ENCODE measurements at places on chromosomes 11 and 22.

DNA sequence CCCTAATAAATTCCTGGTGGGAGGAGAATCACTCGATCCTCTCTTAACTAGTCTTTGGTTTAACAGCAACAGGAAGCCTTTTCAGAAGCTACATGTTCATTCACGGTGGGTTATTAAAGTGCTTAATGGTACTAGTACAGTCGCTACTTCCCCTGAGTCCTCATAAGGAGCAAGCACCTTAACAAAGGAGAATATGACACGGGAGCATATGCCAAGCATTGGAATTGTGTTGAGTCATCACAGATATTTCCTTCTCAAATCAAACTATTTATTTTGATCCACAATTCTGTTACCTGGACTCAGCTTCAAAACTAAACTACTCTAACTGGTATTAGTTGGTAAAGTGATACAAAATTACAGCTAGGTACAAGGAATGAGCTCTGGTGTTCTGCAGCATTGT lies 177.5 kb upstream of the CTSC start:
- DNase-seq = no peak

DNA sequence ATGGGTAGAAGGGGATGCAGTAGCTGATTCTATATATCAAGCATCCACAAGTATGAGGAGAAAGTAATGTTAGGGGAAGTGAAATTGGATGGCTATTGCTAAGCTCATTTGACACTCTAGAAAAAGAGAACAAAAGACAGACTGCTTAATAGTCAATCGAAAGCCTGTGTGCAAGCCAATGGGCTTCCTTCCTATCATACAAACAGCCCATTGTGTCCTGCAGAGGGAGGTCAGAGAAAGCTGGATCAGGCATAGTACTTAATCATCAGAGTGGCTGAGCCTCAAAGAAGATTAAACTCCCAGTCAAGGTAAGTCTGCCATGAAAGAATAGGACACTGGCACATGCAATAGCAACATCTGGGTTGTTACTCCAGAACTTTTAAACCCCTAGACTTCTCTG lies 50.9 kb upstream of the PGR start:
- no peak for DNase-seq

GRCh38 chr11:67090717-67091116 lies 28.3 kb upstream of the KDM2A start:
- no peak for DNase-seq

DNA sequence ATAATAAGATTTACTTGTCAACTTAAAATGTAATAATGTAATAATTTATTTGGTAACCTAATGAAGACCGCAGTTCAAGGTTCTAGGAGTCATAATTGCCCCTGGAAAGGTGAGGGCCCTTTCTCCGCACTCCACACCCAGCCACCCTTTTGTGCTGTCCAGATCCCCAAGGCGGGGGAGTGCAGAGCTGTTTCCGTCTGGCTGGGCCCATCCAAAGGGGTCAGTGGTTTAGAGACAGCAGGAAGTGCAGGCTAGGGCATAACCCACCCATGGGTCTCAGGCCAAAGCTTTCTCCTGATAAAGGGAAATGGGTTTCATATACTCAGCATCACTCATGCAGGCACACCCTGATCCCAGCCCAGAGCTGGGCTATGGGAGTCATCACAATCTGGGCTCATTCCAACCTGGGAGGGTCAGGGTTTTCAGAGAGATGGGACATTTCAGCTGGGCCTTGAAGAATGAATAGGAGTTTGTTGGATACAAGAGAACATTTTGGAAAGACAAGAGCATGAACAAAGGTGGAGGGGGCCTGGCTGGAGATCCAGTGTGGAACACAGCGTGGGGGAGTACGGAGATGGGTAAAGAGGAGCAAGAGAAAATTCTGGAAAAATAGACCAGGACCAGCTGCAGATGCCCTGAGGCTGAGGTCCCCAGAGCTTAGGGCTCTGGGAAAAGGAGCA lies 432.2 kb downstream of the TBC1D22A start:
- DNase-seq = no peak

Measured in stimulated activated CD4-positive, alpha-beta T cell treated with anti-CD3 and anti-CD28 coated beads, Interleukin-15, amount 100 ng/mL, for 1 hour (primary cell).